ENCODE measurements at places on chromosomes 1 and 21.
A peak's percentile ranks its signal among the peaks of the same experiment; 100 is the strongest.

GRCh38 chr1:225653463-225654276, 747 bp upstream of the ENAH start:
- peak; percentile 81 for DNase-seq

GRCh38 chr21:38329162-38329561, 72.4 kb downstream of the KCNJ15 start:
- DNase-seq = no peak

GRCh38 chr1:233603478-233603877, 10.4 kb upstream of the KCNK1 start:
- DNase-seq = no peak

- peak; percentile 45 for DNase-seq
Measured at GRCh38 chr1:94819945-94820746, at the start of gene SLC44A3. SLC44A3 (plus strand) TSS chr1:94820357; CDS start chr1:94820452, 95 bp downstream.

DNA sequence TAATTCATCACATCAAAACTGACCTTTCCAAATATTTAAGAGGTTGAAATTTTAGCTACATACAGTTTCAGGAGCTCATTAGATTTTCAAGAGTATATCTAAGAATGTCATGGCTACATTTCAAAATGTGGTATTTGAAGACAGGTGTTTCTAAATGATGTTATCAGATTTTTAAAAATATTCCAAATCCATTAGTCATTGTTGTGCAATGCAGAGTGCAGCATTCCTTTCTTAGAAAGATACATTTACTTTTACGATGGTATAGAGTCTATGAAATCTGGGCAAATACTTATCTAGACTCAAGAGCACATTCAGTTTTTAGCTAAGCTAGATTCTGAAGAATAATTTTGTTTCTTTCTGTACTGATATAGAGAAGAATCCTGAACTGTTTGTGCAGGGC, 230.3 kb downstream of the CHRM3 start:
- no peak for DNase-seq

DNA sequence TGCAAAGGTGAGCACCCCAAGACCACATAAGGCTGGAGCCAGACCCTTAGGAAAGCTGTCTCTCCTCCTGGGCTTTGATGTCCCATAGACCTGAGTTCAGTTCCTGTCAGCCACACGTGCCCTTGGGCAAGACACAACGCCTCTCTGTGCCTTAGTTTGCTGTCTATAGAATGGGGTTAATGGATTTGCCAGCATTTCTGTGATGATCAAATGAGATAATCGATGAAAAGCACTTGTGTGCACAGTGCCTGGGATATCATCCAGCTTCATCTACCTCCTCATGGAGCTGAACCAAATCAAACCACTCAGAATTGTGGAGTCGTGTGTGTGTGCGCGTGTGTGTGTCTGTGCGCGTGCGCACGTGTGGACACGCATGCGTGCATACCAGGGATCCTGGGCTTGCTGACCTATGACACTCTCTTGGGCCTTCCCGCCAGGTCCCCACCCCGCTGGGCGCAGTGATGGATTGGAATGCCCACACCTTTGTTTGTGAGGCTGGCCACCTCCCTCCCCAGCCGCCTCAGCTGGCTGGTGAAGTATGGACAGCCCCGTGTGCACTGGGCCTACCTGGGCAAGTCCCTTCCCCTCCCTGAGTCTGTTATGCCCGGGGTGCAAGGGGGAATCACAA, 5.2 kb downstream of the TTC22 start:
- DNase-seq = no peak

DNA sequence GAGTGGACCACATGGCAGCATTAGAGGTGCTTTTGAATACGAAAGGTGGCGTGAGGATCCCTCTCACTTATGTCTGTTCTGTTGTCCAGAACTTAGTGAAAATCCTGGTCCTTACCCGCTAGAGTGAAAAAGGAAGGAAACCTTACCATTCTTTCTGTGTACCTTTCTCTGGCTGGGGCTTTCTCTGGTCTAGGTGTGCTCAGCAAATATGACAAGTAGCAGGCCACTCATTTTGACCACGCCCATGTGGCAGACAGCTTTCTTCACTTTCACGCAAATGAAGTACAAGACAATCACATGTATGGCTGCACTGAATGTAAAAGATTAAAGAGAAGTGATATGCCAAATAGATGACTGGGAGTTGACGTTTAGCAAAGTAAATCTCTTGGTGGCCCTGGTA, 131.9 kb downstream of the FGGY start:
- DNase-seq = no peak

DNA sequence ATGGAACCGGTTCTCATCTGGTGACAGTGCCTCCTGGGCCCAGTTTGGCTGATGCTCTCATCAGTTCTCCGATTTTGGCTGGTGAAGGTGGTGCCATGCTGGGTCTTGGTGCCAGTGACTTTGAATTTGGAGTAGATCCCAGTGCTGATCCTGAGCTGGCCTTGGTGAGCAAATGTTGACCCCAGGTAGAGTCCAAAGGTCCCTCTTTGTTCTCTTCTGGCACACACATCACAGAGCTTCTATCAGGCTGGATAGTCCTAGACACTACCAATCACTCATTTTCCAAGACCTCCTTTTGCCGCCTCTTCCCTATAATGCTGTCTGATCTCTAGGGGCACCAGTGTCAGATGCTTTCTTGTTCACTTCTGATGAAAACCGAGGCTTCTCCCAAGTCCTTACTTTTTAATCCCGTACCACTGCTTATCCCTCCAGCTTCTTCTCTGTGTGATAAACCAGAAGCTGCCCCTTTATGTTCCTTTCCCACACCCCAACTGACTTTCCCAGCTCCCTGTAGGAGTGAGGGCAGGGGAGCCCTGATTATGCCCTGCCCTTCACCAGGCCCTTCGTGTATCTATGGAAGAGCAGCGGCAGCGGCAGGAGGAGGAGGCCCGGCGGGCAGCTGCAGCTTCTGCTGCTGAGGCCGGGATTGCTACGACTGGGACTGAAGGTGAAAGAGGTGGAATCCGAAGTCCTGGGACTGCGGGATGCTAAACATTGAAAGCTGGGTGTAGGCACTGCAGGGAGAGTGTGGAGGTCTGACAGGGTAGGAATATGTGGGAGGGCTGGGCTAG, 11.1 kb downstream of the PSMD4 start:
- DNase-seq = no peak

DNA sequence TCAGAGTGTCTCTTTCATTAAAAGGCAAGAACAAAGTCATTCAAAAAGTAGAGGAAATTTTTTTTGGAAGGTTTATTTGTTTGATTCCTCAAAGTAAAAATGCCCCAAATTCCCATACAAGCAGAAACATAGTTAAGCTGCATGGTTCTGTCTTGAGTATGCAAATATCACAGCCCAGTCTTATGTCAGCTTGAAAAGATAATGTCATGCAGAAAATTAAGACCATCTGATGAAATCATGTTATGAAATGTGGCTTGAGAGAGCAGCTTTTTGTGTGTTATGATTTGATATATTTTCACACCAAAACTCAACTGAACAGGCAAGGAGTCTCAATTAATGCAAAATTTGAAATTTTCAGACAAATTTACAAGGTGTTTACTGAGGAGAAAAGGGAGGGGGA, 411.0 kb downstream of the LMO4 start:
- no peak for DNase-seq

DNA sequence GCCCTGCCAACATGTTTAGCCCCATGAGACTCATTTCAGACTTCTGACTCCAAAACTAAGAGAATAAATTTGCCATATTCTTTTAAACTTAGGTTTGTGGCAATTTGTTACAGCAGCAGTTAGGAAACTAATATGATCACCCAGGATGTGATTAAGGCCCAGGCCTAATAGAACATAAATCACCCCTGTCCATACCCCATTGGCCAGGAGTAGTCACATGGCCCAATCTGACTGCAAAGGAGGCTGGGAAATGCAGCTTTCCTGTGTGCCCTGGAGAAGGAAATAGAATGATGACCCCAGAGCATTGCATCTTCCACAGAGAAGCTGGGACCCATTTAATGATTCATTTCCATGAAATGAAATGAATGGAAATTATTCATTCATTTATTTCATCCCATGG, 100.4 kb upstream of the KLHDC7A start:
- DNase-seq = no peak

- DNase-seq = no peak
Measured at GRCh38 chr1:109777436-109777835, 13.7 kb upstream of the EPS8L3 start.

Data from astrocyte of the spinal cord (primary cell).